ENCODE measurements at places on chromosomes 2 and 18. TPM values are rescaled to one million over a fixed set of nuclear protein-coding genes. Genes with fewer than 3 reads are reported as not detected.

DNA sequence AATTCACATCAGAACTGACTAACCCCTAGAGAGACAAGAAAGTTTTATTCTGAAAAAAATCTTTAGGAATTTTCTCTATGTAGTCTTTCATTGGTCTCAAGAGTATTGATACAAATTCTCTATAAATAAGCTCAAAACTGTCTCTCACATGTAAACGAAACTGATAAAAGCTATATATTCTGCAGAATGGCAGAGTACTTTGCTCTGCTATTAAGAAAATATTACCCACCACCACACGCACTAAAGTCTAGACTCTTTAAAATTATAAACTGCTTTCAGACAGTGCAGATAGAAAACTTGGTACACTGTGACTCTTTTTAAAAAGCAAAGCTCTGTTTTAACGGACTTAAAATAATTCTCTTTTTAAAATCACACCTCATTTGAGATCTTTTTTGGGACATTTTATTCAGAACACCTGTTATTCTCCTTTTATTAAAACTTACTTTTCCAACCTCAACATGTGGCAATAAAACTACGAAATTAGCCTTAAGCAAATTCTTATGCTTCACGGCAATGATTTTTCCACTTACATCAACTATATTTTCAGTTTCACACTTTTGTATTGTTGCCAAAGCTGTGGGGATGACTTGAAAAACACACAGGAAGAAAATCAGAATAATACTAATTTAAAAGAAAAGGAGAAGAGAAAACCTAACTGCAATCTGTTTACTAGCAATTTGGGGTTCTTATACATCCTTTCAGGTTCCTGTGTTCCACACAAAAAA is 58.0 kb downstream of the CCDC88A start:
- no peak overlapping the region for H3K4me3 ChIP-seq
- no peak overlapping the region for H3K27ac ChIP-seq
- no peak for DNase-seq
- H3K36me3 ChIP-seq: no peaks in the 10 kb centered on the region

LTBP1 gene
- 13.5 TPM for total RNA-seq

- no peak for DNase-seq
- no peaks in the 10 kb centered on the region for H3K27me3 ChIP-seq
- H3K27ac ChIP-seq: no peak overlapping the region
- no peak overlapping the region for H3K4me3 ChIP-seq
- H3K4me1 ChIP-seq: no peaks in the 10 kb centered on the region
- no peaks in the 10 kb centered on the region for H3K36me3 ChIP-seq
These were observed 178.4 kb upstream of the TPO start for GRCh38 chr2:1234731-1235308.

GPR45 gene
- total RNA-seq: not detected

NXPH2 gene
- 2.3 TPM for total RNA-seq

DNA sequence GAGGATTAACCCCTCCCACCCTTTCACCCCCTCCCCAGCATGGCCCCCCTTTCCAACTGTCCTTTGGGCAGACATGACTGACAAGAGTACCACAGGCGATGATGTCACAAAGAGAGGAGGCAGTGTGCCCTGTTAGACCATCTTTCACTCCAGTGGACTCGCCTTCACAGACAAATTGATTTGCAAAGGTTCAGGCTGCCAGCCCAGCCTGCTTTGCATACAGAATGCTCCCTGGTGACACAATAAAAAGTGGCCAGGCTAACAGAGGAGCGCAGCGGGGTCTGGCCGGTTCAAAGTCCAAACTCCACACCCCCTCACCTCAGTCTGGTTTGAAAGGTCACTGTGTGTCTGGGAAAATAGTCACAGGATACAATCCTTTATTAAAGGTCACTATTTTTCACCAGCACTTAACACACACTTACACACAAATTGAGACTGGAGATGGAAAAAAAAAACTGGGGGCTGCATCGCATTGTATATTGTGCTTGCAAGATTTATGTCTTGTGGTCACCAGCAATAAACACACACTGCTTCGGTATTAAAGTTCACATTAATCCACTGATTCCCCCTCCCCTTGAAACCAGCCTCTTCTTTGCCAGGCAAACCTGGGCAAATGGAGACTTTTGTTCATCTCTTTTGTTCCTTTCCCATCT is 236.9 kb downstream of the BCL11A start:
- no peak overlapping the region for H3K4me3 ChIP-seq
- no peaks in the 10 kb centered on the region for H3K36me3 ChIP-seq
- H3K27ac ChIP-seq: no peak overlapping the region
- no peak for DNase-seq
- peaks cover 5% of the 10 kb centered on the region for H3K4me1 ChIP-seq

DPY30 gene
- total RNA-seq: 41.8 TPM

GRCh38 chr2:215283221-215283620 is 28.6 kb upstream of the ATIC start:
- no peak overlapping the region for H3K27ac ChIP-seq
- DNase-seq: no peak
- no peaks in the 10 kb centered on the region for H3K4me1 ChIP-seq
- H3K4me3 ChIP-seq: no peak overlapping the region
- H3K27me3 ChIP-seq: no peaks in the 10 kb centered on the region

- DNase-seq: peak; percentile 63
- peaks cover 4% of the 10 kb centered on the region for H3K4me1 ChIP-seq
These were observed 74.7 kb downstream of the HNRNPLL start for GRCh38 chr2:38528008-38528442.

EPG5 gene
- 21.2 TPM for total RNA-seq

- DNase-seq: no peak
- H3K4me3 ChIP-seq: no peak overlapping the region
- H3K27ac ChIP-seq: no peak overlapping the region
- H3K27me3 ChIP-seq: no peaks in the 10 kb centered on the region
- no peaks in the 10 kb centered on the region for H3K4me1 ChIP-seq
These were observed 2.4 kb upstream of the MSGN1 start for GRCh38 chr2:17813742-17814473.

MYCN gene
- 7.0 TPM for total RNA-seq

Data from ovary (tissue), 10 donors.